Stimulated activated CD4-positive, alpha-beta T cell treated with anti-CD3 and anti-CD28 coated beads, Interleukin-2, amount 100 ng/mL, for 24 hours (primary cell): ENCODE measurements at places on chromosomes 3 and 15.

DNA sequence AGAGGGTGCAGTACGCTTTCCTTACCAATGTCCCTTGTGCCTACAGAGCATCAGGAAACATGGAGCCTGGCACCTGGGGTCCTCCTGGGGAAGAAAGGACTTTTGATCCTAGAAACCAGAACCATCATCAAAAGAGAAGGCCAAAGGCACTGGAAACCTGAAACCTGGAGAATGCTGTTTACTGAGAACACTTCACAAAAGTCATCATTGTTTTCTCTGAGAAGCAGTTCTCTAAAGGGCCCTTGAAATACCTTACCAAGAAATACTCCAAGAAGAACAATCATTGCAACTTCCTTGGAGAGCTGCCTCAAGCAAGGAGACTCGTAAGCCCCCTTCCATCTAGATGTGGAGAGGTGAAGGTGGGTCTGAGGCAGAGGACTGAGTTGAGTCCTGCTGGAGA, 66.0 kb downstream of the TLE3 start:
- DNase-seq = no peak

DNA sequence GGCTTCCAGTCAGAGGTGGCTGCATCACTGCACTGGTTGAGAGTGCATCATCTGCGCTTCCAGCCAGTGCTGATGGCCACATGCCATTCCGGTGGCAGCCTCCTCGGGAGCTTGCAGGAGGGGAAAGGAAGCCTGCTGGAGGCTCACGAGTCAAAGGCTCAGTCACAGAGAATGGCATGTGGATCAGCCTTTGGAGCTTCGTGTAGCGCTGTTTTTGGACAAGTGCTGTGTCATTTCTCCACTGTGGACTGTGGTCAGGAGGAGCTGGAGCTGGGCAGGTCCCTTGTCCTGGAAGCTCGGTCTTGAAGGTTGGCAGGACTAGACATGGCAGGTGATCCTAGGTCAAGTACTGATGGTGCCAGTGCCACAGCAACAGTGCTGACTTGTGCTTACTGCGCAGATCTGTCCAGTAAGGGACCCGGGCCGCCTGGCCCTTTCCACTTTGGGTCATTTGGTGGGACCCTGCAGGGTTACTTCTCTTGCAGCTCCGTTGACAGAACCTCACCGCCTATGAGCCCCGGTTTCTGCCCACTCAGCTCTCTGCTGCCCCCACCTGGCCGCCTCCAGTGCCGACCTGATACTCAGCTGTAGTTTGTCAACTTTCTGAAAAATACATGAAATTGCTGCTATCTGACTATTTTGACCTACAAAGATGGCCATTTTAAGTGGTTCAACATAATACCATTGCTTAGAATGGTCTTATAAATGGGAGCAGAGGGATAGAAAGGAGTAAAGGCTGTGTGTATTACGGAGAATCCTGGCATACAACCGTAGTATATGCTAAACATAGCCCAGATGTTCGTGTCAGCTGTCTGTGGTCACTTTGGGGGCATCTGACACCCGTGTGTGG, 27.6 kb upstream of the TRPM1 start:
- DNase-seq = peak; percentile 84

- no peak for DNase-seq
Observed at GRCh38 chr3:42704136-42704841, 1.7 kb upstream of the HHATL start.

DNA sequence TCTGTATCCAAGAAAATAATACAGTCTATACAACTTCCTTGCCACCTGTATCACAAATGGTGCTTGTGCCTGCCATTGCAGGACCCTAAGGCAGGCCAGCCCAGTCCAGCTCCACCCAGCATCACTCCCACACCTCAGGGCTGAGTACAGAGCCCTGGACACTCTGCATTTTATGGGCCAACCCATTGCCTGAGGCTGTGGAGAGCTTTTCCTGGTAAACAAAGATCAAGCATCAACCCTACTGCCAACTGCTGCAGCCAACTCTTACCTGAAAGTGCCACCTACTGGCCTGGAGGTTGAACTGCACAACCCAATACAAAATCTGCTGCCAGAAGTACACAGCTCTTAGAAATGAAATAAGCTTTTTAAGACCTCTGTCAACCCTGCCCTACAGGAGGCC, 1082.2 kb downstream of the NAALADL2 start:
- peak; percentile 1 for DNase-seq

DNA sequence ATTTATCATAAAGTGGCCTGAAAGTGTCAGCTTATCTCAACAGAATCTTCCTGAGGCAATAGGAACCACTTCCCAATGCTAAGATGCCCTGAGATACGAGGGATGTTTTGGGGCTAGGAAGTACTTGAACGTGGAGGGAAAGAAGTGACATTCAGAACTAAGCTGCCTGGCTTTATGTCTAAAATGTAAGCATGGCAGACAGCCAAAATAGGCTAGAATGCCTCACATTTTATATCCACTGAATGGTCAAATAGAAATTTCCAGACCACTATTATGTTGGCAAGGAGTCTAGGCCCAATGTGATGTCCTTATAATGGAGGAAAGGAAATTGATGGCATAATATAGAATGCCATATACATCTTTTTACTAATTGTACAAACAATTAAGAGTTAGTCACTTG, 154.9 kb downstream of the PEX5L start:
- DNase-seq = no peak

GRCh38 chr3:13347390-13347950, 72.7 kb downstream of the NUP210 start:
- DNase-seq = no peak

DNA sequence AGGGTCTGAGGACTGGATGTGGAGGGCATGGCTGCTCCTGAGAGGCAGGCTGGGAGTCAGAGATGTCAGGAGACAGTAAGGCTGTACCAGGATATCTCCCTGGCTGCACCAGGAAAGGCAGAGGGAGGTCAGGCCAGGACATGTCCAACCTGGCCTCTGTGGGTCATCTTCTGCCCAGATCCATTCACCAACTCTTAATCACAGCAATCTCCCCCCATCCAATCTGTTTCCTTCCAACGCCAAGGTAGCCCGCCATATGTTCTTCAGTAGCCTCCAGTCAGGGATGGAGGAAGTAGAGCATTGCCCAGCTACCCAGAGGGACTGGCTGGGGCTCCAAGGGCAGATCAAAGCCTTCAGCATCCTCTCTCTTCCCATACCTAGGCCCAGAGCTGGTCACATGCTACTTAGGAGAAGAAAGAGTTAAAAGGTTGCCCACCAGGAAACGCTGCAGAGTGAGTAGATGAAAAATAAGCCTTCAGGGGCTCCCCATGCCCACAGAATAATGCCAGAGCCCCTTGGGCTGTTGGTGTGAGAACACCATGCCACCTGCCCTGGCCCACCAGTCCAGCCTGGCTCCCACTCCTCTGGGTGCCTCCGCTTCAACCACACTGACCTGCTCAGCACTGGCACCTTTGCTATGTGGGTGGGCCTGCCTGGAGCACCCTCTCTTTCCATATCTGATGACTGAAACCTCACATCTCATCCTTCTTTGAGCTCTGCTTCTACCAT, 176.8 kb downstream of the MEGF11 start:
- DNase-seq = no peak

GRCh38 chr3:32310918-32311839, 72.7 kb downstream of the CMTM8 start:
- no peak for DNase-seq

- no peak for DNase-seq
Observed at GRCh38 chr15:66094331-66094730, 159.2 kb downstream of the MEGF11 start.
